Sciatic nerve (tissue), 2 donors: ENCODE measurements at places on chromosomes 11 and 22. TPM values are rescaled to one million over a fixed set of nuclear protein-coding genes. Genes with fewer than 3 reads are reported as not detected.

The OSBP2 gene
- 12.0 TPM for total RNA-seq

- DNase-seq, result no peak
Measured at GRCh38 chr11:38498721-38499120, 1900.7 kb upstream of the RAG2 start.

- DNase-seq, result no peak
Measured at GRCh38 chr11:125945797-125946520, at the start of gene VSIG10L2. Gene VSIG10L2, plus strand, starts transcription at chr11:125946044. Its CDS starts 12 bp downstream, at chr11:125946056.

The BATF2 gene
- total RNA-seq, result 2.9 TPM

The SNAP29 gene
- 26.3 TPM for total RNA-seq

DNA sequence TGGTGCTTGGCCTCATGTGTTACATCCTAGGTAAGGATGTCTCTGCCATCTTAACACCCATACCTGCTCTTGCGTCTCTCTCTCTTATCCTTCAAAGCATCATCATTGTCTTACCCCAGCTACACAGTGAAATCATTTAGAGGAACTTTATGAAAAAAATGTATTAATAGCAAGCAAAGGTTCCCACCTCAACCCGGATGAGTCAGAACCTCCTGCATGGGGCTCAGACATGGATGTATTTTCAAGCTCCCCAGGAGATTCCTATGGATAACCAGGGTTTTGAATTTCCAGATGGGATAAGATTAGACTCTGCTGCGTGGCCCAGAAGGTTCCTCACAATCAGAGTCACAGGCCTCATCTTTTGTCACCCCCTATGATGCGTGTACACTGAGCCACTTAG lies 89.1 kb upstream of the NNMT start:
- DNase-seq, result no peak

The MN1 gene
- total RNA-seq, result 10.4 TPM

DNA sequence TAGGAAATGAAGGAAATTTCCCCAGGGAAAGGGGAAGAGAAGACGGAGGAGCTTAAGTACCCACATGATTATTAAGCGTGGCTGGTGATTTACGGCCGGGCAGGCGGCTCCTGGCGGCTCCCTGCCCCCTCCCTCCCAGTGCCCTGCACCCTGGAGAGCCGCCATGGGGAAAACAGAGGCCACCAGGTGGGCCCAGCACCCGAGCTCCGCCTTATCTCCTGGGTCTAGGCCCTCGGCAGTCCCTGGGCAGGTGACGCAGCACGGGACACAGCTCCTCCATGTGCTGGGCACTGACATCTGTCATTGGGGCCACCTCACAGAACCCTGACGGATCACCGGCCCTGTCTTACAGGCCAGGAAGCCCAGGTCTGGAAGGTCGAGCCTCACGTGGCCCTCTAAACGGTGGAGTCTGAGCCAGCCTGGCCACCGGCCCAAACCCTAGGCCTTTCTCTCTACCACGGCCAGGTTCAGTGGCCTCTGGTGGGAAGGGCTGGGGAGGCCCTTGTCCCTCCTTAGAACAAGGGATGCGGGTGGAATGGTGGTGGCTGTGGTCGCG lies 60.2 kb upstream of the PPARA start:
- peak; percentile 75 for DNase-seq

- DNase-seq, result peak; percentile 79
Measured at GRCh38 chr11:63945477-63946163, 6.8 kb downstream of the NAA40 start.

- DNase-seq, result no peak
Measured at GRCh38 chr11:6834021-6834420, 11.5 kb upstream of the OR10A5 start.

GRCh38 chr11:23564370-23564769 lies 704.1 kb upstream of the CCDC179 start:
- DNase-seq, result no peak

The TRIM51 gene
- total RNA-seq, result not detected
